ENCODE measurements at places on chromosomes 4 and X.

- no peak for DNase-seq
Measured at GRCh38 chrX:19659929-19660328, 144.6 kb upstream of the MAP3K15 start.

GRCh38 chrX:109463784-109464183 is 18.1 kb downstream of the GUCY2F start:
- DNase-seq = no peak

- DNase-seq = no peak
Measured at GRCh38 chrX:104987063-104987462, 233.4 kb downstream of the TEX13A start.

- DNase-seq = no peak
Measured at GRCh38 chr4:162732876-162733275, 433.8 kb downstream of the NAF1 start.

- no peak for DNase-seq
Measured at GRCh38 chr4:173246719-173247118, 78.1 kb downstream of the GALNT7 start.

DNA sequence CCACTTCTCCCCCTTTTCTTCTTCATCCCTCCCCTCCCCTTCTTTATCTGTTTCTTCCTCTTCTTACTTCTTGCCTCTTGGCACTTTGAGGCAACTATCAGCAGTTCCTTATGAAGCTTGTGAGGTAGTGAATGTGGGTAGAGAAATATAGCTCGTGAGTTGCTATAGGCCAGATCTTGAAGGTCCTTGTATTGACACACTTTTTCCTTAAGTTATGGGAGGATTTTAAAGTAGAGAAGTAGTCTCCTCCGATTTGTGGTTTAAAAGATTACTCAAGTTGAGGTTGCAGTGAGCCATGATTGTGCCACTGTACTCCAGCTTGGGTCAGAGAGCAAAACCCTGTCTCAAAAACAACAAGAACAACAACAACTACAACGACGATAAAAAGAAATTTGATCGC is 3.4 kb upstream of the RRAGB start:
- DNase-seq = no peak

DNA sequence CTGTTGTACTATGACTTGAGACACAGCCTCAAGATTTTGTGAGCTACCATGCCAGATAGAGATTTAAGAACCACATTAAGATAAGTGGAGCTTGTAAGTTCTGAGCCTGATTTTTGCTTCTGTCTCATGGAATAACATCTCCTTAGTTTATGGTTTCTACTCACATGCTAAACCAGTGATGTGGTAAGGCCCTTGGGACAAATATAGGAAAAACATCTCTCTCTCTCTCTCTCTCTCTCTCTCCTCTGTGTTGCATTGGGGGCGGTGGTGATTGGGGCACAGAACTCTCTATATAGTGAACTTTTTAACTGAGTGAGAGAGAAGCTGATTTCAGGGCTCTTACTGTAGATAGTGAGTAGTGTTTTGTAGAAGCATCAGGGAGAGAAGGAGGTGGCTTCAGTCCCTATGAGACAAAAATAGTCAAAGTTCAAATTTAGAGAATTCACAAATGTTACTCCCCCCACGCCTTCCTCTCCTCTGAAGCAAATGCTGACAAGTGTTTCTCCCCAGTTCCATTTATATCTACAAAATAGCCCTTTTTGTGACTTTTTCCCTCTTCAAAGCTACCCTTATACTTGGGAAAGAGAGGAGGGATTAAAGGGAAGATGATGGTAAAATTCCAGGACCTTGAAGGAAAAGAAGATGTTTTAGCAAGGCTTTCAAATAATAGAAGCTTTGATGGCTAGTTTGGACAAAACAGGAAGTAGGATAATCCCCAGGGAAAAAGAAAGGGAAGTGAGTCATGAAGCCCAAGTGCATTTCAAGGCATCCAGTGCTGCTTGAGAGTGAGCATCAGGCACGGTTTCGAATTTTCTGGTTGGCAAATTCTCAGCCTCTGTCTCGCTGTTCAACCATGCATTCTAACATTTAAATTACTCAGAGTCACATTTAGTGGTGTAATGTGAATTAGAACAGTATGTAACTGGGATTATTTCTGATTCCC is 134.3 kb upstream of the AP1S2 start:
- no peak for DNase-seq

- DNase-seq = no peak
Measured at GRCh38 chr4:41232406-41232805, 18.1 kb upstream of the APBB2 start.

DNA sequence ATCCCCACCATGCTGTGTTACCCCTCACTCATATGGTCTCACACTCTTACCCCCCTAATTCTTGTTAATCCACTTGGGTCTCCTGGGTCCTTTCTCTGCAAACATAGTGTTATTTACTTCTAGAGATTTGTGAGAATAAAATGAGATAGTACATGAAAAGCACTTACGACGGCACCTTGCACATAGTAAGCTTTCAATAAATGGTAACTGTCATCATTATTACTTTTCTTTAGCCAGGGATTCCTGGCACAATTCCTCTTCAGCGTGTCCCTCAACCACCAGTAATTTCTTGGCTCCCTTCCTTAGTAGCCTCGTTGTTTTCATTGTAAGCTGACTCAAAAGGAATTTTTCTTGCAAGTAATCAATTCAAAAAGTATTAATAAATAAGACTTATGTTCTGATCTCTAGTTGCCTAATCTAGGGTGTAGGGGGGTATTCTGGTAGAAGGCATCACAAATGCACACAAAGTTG is 30.1 kb upstream of the RBMX start:
- DNase-seq = no peak

DNA sequence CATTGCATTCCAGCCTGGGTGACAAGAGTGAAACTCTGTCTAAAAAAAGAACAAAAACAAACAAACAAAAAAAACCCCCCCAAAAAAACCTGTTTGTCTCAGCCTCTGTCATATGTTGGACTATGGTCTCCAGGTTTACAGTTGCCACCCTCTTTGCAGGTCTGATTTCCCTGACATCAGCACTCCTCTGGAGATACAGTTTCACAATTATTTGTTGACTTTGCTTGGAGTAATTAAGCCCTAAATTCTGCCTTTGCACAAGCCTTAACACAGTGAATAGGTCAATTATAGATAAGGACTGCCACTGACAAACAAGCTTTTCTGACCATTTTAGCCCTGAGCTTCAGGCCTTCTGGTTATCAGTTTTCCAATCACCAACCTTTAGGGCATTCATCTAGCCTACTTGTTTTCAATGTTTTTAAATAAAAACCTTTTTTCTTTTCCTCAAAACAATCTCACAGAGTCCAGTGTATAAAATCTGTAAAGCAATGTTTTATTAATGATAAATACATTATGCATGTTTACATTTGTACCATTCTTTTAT is 20.4 kb upstream of the MAPK10 start:
- DNase-seq = no peak

- DNase-seq = no peak
Measured at GRCh38 chrX:13797512-13797911, 19.4 kb downstream of the GPM6B start.

DNA sequence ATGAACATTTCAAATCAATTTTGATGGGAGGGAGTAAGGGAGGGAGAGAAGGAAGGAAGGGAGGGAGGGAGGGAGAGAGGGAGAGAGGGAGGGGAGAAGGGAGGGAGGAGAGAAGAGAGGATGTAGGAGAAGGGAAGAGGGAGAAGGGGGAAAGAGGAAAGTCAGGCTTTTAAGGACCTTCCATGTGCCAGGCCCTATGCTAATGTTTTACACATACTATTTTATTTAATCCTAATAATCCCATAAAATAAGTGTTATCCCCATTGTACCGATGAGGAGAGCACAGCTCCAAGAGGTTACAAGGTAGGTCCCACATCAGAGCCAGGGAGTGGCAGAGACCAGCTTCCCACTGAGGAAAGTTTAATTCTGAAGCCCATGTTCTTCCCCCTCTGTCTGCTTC is 341.9 kb downstream of the RAB28 start:
- DNase-seq = no peak

GRCh38 chr4:189445613-189446012 is 495.1 kb upstream of the FRG1 start:
- no peak for DNase-seq

GRCh38 chr4:24094726-24095125 is 204.9 kb upstream of the PPARGC1A start:
- DNase-seq = no peak

GRCh38 chr4:102598762-102599374 is 97.7 kb downstream of the NFKB1 start:
- no peak for DNase-seq

DNA sequence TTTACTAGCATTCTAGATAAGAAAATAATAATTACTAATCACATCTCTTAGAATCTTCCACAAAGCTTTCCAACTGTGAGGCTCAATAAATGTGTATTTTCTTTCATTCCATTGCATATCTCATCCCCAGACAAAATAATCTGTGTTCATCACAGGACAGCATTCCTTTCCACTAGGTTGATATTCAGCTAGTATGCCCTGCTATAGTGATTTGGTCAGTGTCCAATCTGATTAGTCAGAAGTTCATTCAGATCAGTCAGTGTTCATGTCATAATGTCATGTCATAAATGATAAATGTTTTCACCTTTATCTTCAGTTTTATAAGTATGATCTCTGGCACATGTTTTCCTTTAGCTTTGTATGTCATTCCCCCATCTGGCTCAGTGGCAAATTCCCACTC is 611.4 kb downstream of the KCTD8 start:
- no peak for DNase-seq

Measured in activated CD4-positive, alpha-beta memory T cell treated with anti-CD3 and anti-CD28 coated beads, Interleukin-2, amount 10 ng/mL, durations not matched to agents 7 days and 5 days (primary cell).